ENCODE measurements at places on chromosomes 2 and 18. TPM values are rescaled to one million over a fixed set of nuclear protein-coding genes. Genes with fewer than 3 reads are reported as not detected.

HIBCH gene
- total RNA-seq: 32.9 TPM

CRACDL gene
- total RNA-seq: 14.1 TPM

NPAS2 gene
- total RNA-seq: 22.7 TPM

SP5 gene
- 5.1 TPM for total RNA-seq

TOGARAM2 gene
- 7.3 TPM for total RNA-seq

OR6B2 gene
- not detected for total RNA-seq

LBH gene
- total RNA-seq: 119 TPM

PFN4 gene
- 0.29 TPM for total RNA-seq

MC5R gene
- total RNA-seq: not detected

KHK gene
- 4.6 TPM for total RNA-seq

APLF gene
- total RNA-seq: 3.6 TPM

KYNU gene
- total RNA-seq: 7.1 TPM

PASK gene
- 12.7 TPM for total RNA-seq

PDE1A gene
- 5.3 TPM for total RNA-seq

RAB31 gene
- total RNA-seq: 115 TPM

ABCG5 gene
- not detected for total RNA-seq

ASIC4 gene
- total RNA-seq: not detected

SERPINB2 gene
- 3.5 TPM for total RNA-seq

NYAP2 gene
- total RNA-seq: 0.55 TPM

SCN9A gene
- 11.8 TPM for total RNA-seq

ALLC gene
- not detected for total RNA-seq

ERICH2 gene
- 6.2 TPM for total RNA-seq

ALPP gene
- 14.1 TPM for total RNA-seq

HAAO gene
- 6.2 TPM for total RNA-seq

MATN3 gene
- 9.1 TPM for total RNA-seq

SPEG gene
- 7.3 TPM for total RNA-seq

IL18R1 gene
- total RNA-seq: 35.6 TPM

FIGN gene
- total RNA-seq: 4.9 TPM

UGT1A10 gene
- total RNA-seq: not detected

ACVR2A gene
- total RNA-seq: 21.1 TPM

Measured in left lung (tissue), 14 donors.